Glomerular endothelial cell (primary cell): ENCODE measurements at places on chromosomes 3 and 15.

DNA sequence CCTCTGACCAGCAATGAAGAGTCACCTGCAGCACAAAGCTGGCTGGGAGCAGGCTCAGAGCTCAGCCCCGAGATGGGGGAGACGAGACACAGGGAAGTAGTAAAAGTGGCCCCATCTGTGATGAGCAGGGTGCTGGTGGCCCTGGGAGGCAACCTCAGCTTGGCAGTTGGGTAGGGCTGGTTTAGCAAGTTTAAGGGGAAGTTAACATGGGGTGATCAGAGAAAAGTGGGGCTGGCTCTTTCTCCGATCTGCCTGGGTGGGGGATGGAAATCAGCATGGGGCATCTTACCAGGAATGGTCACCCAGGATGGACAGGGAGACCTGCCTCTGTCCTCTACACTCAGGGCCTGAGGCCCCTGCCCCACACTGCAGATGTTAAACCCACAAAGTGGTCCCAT, 29.9 kb upstream of the SFMBT1 start:
- no peak for DNase-seq

DNA sequence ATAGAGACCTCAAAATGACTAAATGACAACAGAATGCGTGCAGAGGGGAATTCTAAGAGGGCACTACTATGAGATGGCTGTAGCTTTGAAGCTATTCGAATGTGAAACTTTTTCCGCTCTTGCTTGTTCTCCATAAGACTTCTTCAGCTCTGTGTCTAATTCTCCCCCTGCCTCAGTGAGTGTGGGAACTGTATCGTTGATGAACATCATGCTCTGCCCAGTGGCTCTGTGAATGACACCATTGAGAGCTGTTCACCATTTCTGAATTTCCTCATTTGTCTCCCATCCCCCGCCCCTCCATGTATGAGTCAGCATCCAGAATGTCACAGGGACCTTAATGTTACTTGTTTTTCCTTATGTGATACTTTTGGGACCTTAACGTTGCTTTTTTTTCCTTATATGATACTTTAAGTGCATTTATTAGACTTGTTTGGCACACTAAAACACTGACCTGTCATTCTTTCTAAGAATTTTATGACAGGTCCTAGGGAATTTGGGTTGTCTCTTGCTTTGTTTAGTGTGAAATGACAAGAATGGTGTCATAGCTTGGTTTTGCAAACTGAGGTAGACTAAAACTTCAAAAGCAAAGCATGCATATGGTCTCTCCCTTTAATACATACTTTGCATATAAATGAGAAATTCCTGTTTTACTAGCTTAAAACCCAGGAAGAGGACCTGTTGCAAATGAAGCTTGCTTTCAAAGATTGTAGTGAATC, 99.6 kb downstream of the FNDC3B start:
- no peak for DNase-seq

GRCh38 chr15:67611370-67612369, 69.2 kb downstream of the MAP2K5 start:
- no peak for DNase-seq

DNA sequence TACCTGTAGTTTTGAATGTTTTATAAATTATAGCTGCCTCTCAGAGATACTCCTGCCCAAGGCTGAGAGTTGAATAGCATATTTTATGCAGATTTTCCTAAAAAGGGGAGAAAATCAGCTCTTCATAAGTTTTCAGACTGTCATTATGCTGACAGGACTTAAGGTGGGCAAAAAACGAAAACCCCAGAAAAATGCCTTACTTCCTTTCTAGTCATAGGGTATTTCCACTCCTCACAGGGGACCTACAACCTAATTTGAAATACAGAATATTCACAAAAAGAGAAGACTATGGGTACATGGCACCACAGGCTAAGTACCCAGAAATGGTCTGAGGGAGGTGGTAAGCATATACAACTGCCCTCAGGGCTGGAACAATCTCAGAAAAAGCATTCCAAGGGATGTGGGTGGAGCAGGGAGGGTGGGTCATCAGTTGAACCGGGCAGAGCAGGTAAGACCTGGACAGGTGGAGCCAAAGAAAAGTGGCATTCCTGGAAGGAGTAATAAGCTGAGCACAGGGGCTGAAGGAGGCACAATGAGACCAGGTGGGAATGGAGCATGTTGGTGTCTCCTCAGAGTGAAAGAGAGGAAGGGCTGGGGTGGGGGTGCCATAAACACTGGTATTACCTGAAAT, 10.6 kb upstream of the OXSR1 start:
- no peak for DNase-seq

- no peak for DNase-seq
Observed at GRCh38 chr3:125916376-125916978, 52.5 kb upstream of the ROPN1B start.

GRCh38 chr15:89772932-89773583, 3.1 kb upstream of the MESP2 start:
- no peak for DNase-seq

DNA sequence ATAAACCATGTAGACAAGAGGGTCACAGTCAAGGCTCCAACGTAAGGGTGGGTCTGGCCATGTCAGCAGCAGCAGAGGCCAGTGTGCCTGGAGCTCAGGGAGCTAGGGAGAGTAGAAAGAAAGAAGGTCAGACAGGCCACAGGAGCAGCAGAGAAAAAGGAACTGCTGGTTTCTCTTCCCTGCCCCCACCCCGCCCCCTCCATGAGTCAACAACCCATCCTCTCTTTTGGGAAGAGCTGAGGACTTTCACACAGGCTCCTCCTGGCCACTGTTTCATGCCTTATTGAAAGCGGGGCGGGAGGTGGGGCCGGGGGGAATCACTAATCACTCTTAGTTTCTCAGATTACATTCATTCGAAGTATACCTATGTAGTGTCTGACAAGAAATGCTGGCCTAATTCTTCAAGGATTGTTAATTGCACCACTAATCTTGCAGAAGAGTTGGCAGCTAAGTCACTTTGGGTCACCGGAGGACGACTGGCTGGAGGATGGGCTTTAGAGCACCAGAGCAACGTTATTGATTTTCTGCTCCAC, 9.1 kb upstream of the SCG3 start:
- DNase-seq = no peak

- no peak for DNase-seq
Observed at GRCh38 chr15:40594429-40594836, 384 bp downstream of the KNL1 start.
